ENCODE measurements at places on chromosomes 7 and 10.

DNA sequence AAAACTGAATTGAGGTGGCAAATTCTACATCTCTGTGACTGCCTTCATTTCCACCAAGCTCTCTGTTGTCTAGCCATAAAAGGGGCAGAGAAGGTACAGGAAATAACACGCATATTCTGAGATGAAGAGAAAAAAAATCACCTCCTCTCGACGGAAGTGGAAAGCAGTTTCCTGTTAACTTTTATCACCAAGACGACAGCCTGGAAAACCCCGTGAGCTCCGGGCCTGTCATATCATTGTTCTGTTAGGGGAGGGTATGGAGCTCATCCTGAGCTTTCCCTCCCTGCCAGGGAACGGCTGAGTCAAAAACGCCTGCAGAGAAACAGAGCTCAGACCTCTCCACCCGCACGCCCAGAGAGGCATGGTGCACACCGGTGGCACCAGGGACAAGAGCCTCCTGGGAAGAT is 200.3 kb downstream of the PRPF18 start:
- DNase-seq = peak; percentile 76
- H3K4me3 ChIP-seq = peak overlapping the region; percentile 82
- H3K4me1 ChIP-seq = peaks cover 18% of the 10 kb centered on the region

DNA sequence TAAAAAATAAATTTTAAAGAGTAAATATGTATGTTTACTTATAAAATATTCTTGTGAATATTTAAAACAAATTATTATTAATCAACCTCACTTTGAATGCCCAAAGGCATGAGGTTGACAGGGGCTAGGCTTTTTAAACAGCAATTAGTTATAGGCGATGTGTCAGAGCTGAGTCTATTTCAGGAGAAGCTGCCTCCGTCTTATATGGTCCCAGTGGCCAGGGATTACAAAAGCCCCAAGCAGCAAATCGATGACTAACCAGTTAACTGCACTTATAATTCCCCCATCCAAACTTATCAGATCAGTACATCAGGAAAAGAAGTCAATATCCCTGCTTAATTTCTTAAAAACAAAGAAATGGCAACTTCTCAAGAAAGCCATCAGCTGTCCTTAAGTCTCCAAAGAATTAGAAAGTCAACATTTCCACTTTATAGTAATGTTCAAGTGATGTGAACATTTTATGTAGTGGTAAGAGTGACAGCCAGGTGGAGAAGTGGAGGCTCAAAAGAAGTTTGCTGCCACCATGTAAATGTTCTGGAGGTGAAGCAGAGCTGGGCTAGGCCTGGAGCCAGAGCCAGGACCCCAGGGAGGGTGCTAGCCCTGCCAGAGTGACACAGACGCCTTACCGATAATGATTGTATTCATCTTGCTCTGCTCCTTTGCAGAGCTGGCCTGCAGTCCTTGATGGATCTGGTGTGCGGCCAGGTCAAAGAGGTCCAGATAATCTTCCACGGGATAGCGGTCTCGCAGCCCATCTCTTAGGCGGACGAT is 51.5 kb downstream of the CHST15 start:
- peaks cover 9% of the 10 kb centered on the region for H3K4me1 ChIP-seq
- no peak for DNase-seq
- H3K36me3 ChIP-seq = no peaks in the 10 kb centered on the region
- peaks cover 25% of the 10 kb centered on the region for H3K27me3 ChIP-seq
- H3K27ac ChIP-seq = no peak overlapping the region

- H3K27me3 ChIP-seq = peaks cover 52% of the 10 kb centered on the region
- no peak overlapping the region for H3K4me3 ChIP-seq
- no peak for DNase-seq
Measured at GRCh38 chr10:132944510-132944909, 2.1 kb upstream of the CFAP46 start.

GRCh38 chr7:139682136-139683013 is 95.4 kb downstream of the HIPK2 start:
- peaks cover 30% of the 10 kb centered on the region for H3K4me1 ChIP-seq
- H3K27me3 ChIP-seq = no peaks in the 10 kb centered on the region
- DNase-seq = no peak
- peak overlapping the region; percentile 69 for H3K27ac ChIP-seq
- no peaks in the 10 kb centered on the region for H3K36me3 ChIP-seq
- peak overlapping the region; percentile 70 for H3K4me3 ChIP-seq

GRCh38 chr7:133830081-133830480 is 297.1 kb upstream of the LRGUK start:
- H3K36me3 ChIP-seq = peaks cover 2% of the 10 kb centered on the region
- H3K27me3 ChIP-seq = no peaks in the 10 kb centered on the region
- H3K27ac ChIP-seq = no peak overlapping the region
- H3K4me1 ChIP-seq = no peaks in the 10 kb centered on the region
- DNase-seq = no peak

- no peak overlapping the region for H3K4me3 ChIP-seq
- H3K27me3 ChIP-seq = peaks cover 38% of the 10 kb centered on the region
- no peak overlapping the region for H3K27ac ChIP-seq
- H3K4me1 ChIP-seq = no peaks in the 10 kb centered on the region
Measured at GRCh38 chr10:71312811-71313789, 6.0 kb upstream of the SLC29A3 start.

GRCh38 chr7:44748948-44749731 is 493 bp downstream of the ZMIZ2 start:
- no peaks in the 10 kb centered on the region for H3K27me3 ChIP-seq
- peak overlapping the region; percentile 97 for H3K27ac ChIP-seq
- no peak for DNase-seq
- H3K4me1 ChIP-seq = peaks cover 30% of the 10 kb centered on the region
- no peaks in the 10 kb centered on the region for H3K36me3 ChIP-seq
- peak overlapping the region; percentile 97 for H3K4me3 ChIP-seq

DNA sequence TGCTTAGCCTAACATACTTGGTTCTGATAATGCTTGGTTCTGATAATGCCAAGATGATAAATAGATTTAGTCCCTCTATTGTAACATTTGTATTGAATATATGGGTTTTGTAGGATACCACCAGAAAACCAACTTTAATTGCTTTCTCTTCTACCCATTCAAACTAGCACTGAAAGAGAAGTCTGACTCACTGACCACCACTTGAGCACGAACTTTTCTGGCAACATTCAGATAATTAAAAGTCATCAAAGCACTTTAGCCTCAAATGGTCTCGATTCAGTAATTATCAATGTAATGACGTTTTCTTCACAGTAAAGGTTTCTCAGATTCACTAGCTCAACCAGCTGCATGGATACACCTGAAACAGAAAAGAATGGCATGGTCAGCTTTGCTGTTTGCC is 63.0 kb downstream of the HDAC9 start:
- H3K4me3 ChIP-seq = no peak overlapping the region
- no peak overlapping the region for H3K27ac ChIP-seq
- H3K27me3 ChIP-seq = no peaks in the 10 kb centered on the region
- no peaks in the 10 kb centered on the region for H3K4me1 ChIP-seq
- no peak for DNase-seq

DNA sequence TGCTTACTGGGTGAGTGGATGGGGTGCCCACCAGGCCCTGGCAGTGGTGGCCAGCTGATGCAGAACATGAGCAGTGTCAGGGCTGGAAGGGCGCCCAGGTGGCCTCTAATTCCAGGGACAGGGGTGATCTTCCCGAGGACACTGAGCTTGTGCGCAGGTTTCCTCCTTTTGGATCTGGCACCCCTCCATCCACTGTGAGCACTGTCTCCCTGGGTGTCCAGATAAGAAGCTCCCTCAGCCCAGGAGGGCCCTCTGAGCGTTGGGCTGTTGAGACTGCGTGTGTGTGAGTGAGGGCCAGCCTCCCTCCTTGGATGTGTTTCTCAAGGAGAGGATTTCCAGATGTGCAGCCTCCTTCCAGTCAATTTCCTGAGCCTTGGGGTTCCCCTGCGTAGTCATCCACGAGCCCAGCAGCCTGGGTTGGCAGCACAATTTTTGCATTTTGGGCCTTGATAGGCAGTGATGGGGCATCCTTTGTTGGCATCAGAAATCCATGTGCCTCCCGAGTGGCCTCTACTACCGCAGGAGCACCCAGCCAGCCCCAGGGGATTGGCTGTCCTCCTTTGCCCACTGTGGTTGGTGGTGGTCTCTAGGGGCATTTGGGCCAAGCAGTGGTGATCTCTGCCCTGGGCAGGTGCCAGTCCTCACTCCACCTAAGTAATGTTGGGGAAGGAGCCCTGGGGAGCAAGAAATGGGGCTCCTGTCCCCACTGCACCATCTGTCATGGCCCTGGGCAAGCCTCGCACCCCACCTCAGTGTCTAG is 20.9 kb upstream of the BTBD16 start:
- DNase-seq = no peak
- no peak overlapping the region for H3K27ac ChIP-seq
- H3K4me3 ChIP-seq = no peak overlapping the region
- H3K27me3 ChIP-seq = peaks cover 40% of the 10 kb centered on the region

- H3K27me3 ChIP-seq = no peaks in the 10 kb centered on the region
- H3K4me3 ChIP-seq = no peak overlapping the region
- H3K36me3 ChIP-seq = peaks cover 8% of the 10 kb centered on the region
- peak overlapping the region; percentile 0 for H3K27ac ChIP-seq
Measured at GRCh38 chr10:12111528-12111927, 17.9 kb upstream of the SEC61A2 start.

GRCh38 chr10:89695307-89695706 is 6.1 kb upstream of the KIF20B start:
- DNase-seq = no peak
- no peaks in the 10 kb centered on the region for H3K36me3 ChIP-seq
- no peak overlapping the region for H3K4me3 ChIP-seq
- H3K4me1 ChIP-seq = peaks cover 4% of the 10 kb centered on the region

DNA sequence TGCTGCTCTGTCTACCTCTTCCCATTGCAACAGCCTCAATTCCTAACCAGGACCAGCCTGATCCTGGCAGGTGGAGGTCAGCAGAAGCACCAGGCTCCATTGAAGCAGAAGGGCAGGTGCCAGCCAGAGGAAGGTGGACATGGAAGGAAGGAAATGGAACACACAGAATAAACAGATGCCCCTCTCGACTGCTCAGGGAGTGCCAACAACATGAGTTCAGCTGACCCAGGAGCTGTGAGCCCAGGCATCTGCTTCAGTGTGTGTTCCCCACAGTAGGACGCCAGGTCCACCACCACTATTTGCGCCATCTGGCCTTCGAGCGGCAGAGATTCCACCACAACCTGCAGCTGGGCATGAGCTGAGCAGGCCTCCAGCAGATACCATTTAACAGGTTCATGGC is 56.7 kb downstream of the GPAM start:
- no peak for DNase-seq
- H3K27ac ChIP-seq = no peak overlapping the region
- H3K27me3 ChIP-seq = peaks cover 18% of the 10 kb centered on the region
- no peak overlapping the region for H3K4me3 ChIP-seq

DNA sequence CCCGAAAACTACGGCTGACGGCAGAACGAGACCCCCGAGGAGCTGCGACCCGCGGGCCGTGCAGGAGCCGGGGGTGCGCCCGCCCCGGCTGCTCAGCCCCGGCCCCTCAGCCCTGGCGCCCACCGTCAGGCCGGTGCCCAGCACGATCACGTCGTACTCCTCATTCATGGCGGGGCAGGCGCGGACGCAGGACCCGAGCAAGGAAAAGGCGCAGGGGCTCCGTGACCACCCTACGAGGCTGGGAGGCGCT is 218 bp downstream of the GDI2 start:
- H3K27ac ChIP-seq = peak overlapping the region; percentile 97
- no peaks in the 10 kb centered on the region for H3K27me3 ChIP-seq
- H3K4me1 ChIP-seq = peaks cover 39% of the 10 kb centered on the region
- DNase-seq = no peak
- peak overlapping the region; percentile 99 for H3K4me3 ChIP-seq

GRCh38 chr10:61877887-61878739 is 23.4 kb upstream of the ARID5B start:
- H3K4me1 ChIP-seq = no peaks in the 10 kb centered on the region
- no peaks in the 10 kb centered on the region for H3K36me3 ChIP-seq
- DNase-seq = no peak

DNA sequence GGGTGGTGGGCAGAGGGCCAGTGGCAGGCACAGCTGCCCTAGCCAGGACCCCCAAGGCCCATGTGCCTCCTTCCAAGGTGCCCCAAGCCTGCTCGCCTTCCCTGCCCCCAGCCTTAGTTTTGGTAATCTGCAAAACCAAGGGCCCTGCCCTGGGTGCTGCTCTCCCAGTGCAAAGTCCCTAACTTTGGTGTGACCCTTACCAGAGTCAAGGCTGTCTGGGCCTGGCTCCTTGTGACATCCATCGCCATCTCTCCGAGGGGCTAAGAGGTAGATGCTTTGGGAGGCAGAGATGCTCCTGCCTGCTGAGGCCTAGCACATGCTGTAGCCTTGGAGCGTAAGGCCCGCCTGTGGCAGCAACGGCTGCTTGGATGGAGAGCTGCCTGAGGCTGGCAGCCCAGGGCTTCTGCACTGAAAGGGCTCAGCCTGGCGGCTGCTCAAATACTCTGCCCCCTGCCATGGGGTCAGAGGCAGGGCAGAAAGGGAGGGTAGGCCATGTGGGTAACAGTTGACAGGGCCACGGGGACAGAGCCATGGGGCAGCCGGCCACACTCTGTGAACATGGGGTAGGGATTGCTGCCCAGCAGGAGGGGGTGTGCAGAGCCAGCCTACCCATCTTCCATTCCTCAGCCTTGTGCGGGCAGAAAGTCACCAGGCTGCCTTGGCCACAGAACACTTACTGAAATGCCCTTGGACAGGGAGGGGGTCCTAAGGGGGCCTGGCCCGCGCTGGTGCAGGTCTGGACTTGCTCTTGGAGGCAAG is 17.9 kb upstream of the MYL7 start:
- no peak for DNase-seq
- H3K27ac ChIP-seq = no peak overlapping the region
- peaks cover 22% of the 10 kb centered on the region for H3K27me3 ChIP-seq

DNA sequence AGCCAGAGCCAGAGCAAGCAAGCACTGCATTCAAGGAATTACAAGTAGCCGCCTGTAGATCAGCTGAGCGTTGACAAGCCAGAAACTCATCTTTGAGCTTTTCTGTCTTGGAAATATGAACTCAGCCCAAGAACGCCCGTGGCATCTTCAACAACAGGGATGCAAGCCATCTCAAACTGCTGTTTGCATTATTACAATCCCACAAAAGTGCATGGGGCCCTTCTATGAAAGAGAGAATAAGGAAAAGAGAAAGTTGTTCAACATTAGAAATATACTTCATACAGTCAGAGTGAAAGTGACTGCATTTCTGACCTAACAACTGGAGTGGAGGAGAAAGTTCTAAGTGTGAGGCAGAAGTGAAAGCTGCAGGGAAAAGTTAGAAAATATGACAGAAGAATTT is 6.5 kb downstream of the SGCE start:
- peaks cover 58% of the 10 kb centered on the region for H3K27me3 ChIP-seq
- H3K4me3 ChIP-seq = no peak overlapping the region
- H3K36me3 ChIP-seq = peaks cover 5% of the 10 kb centered on the region
- H3K4me1 ChIP-seq = no peaks in the 10 kb centered on the region

GRCh38 chr7:139696552-139696951 is 81.2 kb downstream of the HIPK2 start:
- DNase-seq = no peak
- H3K4me3 ChIP-seq = no peak overlapping the region
- no peaks in the 10 kb centered on the region for H3K27me3 ChIP-seq
- peaks cover 26% of the 10 kb centered on the region for H3K4me1 ChIP-seq
- H3K27ac ChIP-seq = no peak overlapping the region

- peak overlapping the region; percentile 8 for H3K27ac ChIP-seq
- peaks cover 10% of the 10 kb centered on the region for H3K4me1 ChIP-seq
- peaks cover 6% of the 10 kb centered on the region for H3K27me3 ChIP-seq
- H3K4me3 ChIP-seq = peak overlapping the region; percentile 66
Measured at GRCh38 chr7:21603972-21604749, 61.3 kb downstream of the DNAH11 start.
